Stimulated activated CD4-positive, alpha-beta T cell treated with anti-CD3 and anti-CD28 coated beads, Interleukin-4, amount 100 ng/mL, for 4 hours (primary cell): ENCODE measurements at places on chromosomes 2 and 18.

GRCh38 chr2:150473767-150474166, 13.7 kb downstream of the RND3 start:
- no peak for DNase-seq

DNA sequence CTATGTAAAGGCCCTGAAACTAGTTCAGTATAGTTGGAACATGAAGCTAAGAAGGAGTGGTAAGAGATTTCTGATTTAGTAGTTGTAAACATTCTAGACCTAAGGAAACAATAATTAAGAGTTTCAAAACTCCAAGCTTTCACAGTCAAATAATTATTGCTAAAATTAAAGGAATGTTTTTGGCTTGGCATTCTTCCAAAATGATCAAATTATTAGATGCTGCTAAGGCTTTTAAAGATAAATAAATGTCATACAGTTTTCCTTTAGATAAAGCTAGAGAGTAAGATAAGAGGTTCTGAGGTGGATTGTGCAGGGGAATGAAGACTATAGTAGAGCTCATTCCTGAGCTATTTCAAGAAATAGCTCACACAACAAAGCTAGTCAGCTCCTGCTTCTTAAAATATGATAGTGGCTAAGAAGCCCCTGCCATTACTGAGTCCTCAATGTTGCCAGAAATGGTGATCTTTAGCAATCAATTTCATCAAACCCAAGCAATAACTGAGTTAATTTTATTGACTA, 45.3 kb downstream of the ZC3H15 start:
- no peak for DNase-seq

- no peak for DNase-seq
Observed at GRCh38 chr2:188870289-188870688, 103.9 kb upstream of the COL3A1 start.

DNA sequence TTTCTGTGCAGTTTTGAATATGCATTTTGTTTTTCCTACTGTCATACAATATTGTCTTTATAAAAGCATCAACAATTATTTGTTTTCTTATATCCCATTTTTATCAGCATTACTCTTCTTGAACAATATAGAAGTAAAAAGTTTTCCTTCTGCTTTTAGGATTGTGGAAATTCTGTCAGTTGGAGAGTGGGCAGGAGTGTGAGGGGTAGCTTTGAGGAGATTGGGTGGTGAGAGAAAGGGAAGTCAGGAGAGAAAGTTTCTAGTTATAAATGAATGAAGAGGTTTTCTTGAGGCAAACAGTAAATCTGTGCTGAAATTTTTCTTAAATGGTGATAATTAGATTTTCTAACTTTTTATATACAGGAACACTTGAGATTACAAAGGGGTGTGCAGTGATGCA, 151.7 kb upstream of the NOSTRIN start:
- no peak for DNase-seq

GRCh38 chr2:73269686-73270465, 14.4 kb downstream of the FBXO41 start:
- no peak for DNase-seq

- no peak for DNase-seq
Observed at GRCh38 chr2:59196491-59196890, 955.4 kb upstream of the FANCL start.

DNA sequence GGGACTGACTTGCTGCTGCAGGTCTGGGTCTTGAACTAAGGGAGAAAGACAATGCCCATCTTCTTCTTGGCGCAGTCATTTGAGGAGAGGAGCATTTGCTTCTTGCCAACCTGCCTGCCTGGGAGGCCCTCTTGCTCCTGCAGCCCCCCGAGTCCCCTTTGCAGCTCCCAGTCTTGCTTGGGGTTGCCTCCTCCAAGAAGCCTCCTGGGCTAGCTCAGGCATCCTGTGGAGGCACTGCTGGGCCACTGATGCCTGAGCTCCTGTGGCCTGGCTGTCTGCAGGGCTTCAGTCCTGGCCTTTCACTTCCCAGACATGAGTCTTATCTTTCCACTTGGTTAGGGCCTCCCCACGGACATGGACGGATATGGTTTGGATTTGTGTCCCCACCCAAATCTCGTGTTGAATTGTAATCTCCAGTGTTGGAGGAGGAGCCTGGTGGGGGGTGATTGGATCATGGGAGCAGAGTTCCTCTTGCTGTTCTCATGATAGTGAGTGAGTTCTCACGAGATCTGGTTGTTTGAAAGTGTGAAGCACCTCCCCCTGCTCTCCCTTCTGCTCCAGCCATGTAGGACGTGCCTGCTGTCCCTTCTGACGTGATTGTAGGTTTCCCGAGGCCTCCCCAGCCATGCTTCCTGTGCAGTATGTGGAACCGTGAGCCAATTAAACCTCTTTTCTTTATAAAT, 17.3 kb downstream of the HPCAL1 start:
- no peak for DNase-seq

DNA sequence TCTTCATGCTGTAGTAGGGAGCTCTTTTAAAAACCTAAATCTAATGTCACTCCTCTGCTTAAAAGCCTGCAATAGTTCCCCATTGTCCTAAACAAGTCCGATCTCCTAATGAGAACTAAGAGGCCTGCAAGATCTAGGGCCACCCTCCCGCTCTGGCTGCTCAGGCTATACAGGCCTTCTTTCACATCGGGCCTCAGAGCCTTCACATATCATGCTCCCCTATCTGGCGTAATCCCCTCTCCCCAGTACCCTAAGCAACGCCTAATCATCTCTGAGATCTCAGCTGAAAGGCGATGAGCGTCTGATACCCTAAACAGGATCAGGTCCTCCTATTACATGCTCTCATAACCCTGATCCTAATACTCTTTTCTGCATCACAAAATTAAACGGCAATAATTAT, 1.9 kb downstream of the MAP4K3 start:
- DNase-seq, result no peak

DNA sequence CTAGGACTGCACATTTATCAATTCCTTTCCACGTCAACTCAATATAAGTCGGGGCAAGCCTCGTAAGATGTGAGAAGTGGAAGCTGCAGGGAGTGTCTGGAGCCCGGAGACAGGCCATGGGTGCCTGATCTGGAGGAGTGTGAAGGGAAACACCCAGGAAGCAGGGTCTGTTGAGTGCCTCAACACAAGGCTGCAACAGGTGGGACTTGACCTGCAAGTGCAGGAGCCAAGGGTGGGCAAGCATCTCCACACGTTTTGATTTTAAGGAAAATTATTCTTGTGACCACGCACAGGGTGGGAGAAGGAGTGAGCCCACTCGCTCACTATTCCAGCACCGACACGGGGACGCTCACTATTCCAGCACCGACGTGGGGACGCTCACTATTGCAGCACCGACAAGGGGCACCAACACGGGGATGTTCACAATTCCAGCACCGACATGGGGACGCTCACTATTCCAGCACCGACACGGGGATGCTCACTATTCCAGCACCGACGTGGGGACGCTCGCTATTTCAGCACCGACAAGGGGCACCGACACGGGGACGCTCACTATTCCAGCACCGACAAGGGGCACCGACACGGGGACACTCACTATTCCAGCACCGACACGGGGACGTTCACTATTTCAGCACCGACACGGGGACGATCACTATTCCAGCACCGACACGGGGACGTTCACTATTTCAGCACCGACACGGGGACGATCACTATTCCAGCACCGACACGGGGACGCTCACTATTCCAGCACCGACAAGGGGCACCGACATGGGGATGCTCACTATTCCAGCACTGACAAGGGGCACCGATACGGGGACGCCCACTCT, 197.3 kb downstream of the EIPR1 start:
- no peak for DNase-seq

GRCh38 chr2:55014962-55015939, 35.0 kb downstream of the RTN4 start:
- no peak for DNase-seq

GRCh38 chr2:15009681-15010080, 377.2 kb downstream of the LRATD1 start:
- DNase-seq, result no peak

DNA sequence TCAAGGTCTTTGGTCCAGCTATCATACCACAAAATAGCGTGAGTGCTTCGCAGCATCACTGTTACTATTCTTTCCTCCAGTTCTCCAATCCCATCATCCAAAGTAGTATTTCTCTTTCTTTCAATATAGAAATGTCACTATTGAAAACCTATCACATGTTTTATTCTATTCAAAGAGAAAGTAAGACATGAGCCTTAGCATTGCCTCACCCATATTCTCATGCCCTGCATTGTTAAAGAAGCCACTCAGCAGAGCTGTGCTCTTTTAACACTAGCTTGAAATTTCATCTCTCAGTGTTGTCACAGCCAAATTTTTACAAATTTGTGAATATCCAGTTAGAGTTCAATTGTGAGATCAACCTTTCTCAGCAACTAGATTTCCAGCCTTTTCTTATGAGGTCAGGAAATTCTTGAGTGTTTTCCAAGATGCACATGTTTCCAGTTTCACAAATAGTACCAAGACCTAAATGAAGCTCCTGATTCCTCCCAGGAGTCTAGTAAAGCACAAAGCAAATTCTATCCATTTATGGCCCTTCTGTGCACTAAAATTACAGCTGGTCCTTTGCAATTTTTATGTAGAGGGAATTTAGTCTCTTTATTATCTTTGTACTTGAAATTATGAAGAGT, 343.7 kb downstream of the SPAG16 start:
- DNase-seq, result no peak

DNA sequence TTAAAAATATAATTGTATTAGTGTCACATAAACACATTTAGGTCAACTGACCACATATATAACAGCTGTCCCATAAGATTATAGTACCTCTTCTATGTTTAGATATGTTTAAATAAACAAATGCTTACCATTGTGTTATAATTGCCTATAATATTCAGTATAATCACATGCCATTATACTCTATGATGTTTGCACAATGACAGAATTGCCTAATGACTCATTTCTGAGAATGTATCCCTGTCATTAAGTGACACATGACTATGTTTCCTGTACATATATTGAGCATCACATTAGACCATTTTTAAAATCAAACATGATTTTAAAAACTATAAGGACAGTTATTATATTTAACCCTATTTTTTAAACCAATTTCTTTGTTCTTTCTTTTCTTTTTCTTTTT, 89.8 kb downstream of the HS6ST1 start:
- no peak for DNase-seq

DNA sequence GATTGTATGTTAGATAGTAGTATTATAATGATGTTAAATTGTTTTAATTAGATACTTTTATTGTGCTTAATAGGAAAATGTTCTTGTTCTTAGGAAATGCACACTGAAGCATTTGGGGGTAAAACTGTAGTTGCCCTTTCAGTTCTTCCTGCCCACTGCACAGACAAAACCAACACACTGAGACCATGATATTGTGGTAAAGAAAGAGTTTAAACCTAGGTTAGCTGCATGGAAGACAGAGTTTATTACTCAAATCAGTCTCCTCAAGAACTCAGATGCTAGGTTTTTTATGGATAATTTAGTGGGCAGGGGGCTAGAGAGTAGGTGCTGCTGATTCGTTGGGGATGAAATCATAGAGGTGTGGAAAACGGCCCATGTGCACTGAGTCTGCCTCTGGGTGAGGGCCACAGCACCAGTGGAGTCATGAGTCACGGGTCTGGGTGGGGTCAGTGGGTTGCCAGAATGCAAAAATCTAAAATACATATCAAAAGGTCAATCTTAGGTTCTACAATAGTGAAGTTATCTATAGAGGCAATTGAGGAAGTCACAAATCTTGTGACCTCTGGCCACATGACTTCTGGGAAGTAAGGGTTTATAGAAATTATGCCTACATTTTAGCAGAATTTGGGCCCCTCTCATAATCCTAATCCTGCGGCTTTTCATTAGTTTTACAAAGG, 283.4 kb upstream of the FBXO11 start:
- no peak for DNase-seq

DNA sequence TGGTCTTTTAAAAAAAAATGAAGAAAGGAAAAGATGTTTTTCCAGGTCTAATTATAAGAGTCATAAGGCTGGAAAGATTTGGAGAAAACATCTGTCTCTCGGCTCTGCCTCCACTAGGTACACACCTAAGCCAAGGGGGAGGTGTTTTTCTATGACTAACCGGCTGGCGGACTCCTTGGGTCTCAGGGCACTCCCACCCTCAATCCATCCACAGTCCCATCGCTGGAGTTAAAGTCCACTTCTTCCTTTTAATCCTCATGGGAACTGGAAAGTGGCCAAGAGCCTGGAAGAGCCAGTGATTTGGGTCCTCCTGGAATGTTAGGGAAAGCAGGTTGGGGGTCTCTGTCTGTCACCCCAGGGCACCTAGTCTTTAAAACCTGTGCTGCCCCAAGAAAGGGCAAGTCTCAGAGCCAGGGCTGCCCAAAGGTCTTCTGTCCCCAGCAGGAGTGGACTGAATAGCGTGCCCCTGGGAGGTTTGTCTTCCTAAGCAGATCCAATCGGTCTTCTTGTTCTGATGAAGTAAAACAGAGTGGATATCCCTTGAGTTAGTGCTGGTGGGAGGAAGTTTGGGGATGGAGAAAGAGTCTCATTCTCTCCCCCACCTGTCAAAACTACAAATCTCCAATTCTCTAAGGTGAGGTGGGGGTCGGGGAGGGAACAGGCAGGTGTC, 66.4 kb downstream of the MCFD2 start:
- DNase-seq, result no peak

DNA sequence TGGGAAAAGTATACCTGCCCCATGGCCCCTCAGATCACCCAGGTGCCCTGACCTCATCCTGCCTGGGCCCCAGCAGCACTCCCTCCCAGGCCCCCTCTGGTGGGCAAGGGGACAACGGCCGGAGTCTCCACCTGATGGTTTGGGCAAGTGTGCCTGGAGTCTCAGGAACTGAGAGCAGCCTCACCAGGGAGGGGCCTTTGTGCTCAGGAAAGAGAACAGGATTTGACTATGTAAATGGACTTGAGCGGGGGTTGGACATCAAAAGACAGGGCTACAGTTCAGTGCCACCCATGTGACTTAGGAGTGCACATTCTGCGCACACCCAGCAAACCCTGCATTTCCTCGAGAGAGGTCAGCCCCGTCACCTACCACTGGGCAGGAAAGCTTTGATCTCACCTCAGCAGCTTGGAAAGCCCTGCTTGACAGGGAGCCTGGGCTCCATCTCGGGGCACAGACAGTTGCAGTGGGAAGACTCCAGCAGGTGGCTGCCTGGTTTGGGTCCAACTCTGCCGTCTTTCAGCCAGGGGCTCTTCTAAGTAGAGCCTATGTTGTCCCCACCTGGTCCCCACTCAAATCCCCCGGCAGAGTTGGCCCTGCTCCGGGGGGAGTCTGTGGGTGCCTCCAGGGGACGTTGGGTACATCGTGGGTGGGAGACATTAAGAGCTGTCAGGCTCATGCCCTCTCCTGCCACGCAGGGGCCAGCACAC, 3.3 kb downstream of the INPP5D start:
- DNase-seq, result no peak

- DNase-seq, result no peak
Observed at GRCh38 chr2:46363535-46364170, 66.4 kb downstream of the EPAS1 start.

- no peak for DNase-seq
Observed at GRCh38 chr18:39453882-39454281, 1888.3 kb upstream of the CELF4 start.

- DNase-seq, result no peak
Observed at GRCh38 chr2:209613649-209614305, 157.9 kb upstream of the UNC80 start.

- no peak for DNase-seq
Observed at GRCh38 chr2:179963626-179964025, 43.5 kb downstream of the CWC22 start.

- DNase-seq, result no peak
Observed at GRCh38 chr2:52314231-52314630, 1282.3 kb upstream of the NRXN1 start.
